ENCODE measurements at places on chromosomes 16 and 17.

DNA sequence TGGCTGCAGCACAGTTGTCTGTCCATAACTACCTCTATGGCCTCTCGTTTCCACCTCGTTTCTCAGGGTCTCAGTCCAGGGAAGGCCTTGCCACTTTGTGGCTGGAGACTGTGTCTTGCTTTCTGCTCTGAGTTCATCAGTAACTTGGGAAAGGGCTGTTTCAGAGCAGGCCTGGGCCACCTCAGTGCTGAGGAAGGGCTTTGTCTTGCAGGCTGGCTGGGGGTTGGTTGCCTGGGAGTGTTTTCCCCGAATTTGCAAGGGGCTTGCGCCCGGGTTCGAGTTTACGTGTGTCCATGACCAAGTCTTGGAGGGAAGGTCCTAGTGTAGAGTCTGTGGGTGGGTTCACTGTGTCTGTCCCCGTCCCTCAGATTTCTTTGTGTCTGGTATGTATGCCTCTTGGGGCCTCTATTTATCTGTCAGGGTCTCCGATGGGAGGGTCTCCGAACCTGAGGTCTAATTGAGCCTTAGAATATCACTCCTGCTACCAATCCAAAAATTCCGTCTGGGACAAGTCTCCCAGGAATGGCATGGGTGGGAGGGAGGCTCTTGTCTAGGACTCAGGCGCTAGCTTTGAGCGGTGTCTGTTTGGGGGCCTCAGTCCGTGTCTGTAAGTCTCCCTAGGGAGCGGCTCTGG is 594 bp upstream of the TGFB1I1 start:
- no peak for DNase-seq
- H3K27me3 ChIP-seq, result no peaks in the 10 kb centered on the region
- H3K4me3 ChIP-seq, result peak overlapping the region; percentile 89
- peak overlapping the region; percentile 100 for H3K27ac ChIP-seq
- H3K36me3 ChIP-seq, result peaks cover 37% of the 10 kb centered on the region
- peaks cover 26% of the 10 kb centered on the region for H3K4me1 ChIP-seq

DNA sequence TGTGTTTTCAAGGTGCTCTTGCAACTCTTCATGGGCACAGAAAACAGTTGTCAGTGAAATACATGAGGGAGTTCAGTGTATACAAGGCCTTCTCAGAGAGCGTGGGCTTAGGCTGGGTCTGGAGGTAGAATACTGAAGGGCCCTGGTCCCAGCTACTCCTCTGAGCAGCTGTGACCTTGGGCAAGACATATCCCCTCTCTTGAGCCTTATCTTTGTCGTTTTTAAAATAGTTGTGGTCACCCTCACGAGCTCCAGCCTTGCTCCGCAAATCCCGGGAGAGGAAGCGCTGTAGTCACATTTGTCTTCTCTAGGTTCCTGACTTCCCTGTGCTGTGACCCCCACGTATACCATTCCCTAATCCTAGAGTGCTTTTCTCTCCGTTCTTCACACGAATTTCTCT is 3.6 kb downstream of the ZNRF1 start:
- no peaks in the 10 kb centered on the region for H3K27me3 ChIP-seq
- H3K4me3 ChIP-seq, result no peak overlapping the region
- H3K27ac ChIP-seq, result no peak overlapping the region
- H3K36me3 ChIP-seq, result no peaks in the 10 kb centered on the region
- peaks cover 16% of the 10 kb centered on the region for H3K4me1 ChIP-seq

DNA sequence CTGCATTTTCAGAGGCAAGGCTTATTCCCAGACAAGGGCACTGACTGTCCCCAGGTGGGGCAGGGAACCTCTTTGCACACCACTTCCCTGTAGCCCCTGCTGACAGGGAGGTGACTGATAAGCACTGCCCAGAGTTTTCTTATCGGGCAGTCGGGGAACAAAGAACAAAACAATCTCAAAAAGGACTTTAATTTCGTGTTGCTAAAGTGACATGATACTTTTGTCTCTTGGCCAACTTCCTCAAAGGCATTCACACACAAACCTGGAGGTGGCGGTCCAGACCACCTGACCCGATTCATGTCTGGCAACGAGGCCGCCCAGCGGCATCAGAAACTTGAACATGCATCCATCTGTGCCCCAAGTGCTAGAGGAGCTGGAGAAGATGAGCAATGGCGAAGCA is 28.9 kb downstream of the ZDHHC7 start:
- H3K27me3 ChIP-seq, result no peaks in the 10 kb centered on the region
- no peak for DNase-seq
- H3K36me3 ChIP-seq, result peaks cover 75% of the 10 kb centered on the region
- no peaks in the 10 kb centered on the region for H3K4me1 ChIP-seq
- no peak overlapping the region for H3K4me3 ChIP-seq

DNA sequence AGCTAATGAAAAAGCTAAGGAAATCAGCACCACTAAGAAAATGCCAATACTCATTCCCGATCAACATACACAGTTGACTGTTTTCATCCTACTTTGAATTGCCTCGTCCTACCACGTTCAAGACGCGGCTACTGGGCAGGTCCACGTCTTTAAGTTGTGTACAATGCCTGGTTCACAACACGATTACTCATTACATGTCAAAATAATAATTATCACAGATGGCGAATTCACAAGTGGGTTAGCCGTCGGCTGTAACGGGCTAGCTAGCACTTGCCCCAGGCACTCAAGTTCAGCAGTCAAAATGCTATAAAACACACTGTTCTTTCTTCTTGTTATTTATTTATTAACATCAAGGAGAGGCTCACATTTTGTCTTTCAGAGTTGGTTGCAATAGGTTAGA is 124.2 kb downstream of the ZFHX3 start:
- H3K27me3 ChIP-seq, result no peaks in the 10 kb centered on the region
- H3K4me1 ChIP-seq, result no peaks in the 10 kb centered on the region
- no peaks in the 10 kb centered on the region for H3K36me3 ChIP-seq
- H3K27ac ChIP-seq, result no peak overlapping the region
- DNase-seq, result no peak
- H3K4me3 ChIP-seq, result no peak overlapping the region

GRCh38 chr16:24073321-24073720 is 182.8 kb upstream of the CACNG3 start:
- H3K27ac ChIP-seq, result no peak overlapping the region
- DNase-seq, result no peak
- H3K4me3 ChIP-seq, result no peak overlapping the region
- H3K36me3 ChIP-seq, result no peaks in the 10 kb centered on the region

DNA sequence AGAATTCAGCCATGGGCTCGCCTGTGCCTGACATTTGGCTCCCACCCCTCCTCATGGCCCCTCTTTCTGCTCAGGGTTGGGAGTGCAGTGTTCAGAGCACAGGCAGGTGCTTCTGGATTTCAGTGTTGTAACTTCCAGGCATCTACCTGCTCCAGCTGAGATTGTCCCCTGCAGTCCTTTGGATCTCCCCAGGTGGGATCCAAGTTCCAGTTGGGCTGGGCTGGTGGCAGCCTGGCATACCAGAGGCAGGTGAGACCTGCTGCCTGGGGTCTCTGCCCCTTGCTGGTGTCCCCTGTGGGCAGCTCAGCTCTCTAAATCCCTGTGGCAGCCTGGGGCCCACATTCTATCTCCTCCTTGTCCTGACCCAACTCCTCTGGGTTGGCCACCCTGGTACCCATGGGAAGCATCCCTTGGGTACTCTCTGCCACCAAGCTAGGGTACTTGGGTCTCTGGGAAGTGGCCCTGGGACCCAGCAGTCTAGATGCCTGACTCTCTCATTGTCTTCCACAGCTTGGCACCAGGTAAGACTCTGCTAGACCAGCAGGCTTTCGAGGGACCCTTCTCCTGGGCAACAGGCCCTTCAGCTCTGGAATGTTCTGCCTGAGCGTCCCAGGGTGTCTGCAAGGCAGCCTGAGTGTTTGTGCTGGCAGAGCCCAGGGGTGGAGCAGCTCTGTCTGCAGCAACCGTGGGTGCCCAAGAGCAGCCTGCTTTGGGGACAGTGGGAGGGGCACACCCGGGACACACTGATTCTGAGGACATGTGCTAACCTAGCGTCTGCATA is 42.5 kb downstream of the DNAH17 start:
- H3K4me1 ChIP-seq, result no peaks in the 10 kb centered on the region
- no peak overlapping the region for H3K27ac ChIP-seq

DNA sequence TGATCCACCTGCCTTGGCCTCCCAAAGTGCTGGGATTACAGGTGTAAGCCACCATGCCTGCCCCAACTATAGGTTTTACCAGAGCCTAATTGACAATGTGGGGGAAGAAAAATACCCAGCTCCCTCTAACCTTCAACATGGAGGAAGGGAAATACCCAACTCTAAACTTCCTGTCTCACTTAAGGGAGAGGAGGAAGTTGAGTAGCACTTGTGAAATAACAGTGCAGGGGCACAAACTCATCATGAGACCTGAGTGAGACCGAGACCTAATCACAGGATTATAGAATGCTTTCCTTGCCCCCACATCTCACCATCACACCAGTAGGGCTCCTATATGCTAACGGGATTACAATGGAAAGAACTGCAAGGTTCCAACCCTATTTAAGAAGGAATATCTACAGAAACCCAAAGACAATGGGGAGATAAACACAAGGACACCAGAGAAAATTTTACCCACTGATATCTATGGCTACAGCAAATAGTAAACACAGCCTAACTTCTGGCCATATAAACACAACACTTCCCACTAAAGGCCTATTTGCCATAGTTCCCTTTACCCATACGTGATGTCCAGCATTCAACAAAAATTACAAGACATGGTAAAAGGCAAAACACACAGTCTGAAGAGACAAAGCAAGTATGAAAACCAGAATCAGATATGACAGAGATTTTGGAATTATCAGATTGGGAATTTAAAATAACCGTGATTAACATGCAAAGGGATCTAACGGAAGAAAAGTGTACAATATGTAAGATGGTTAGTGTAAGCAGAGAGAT is 26.9 kb downstream of the OR3A1 start:
- no peaks in the 10 kb centered on the region for H3K4me1 ChIP-seq
- H3K27ac ChIP-seq, result no peak overlapping the region
- no peaks in the 10 kb centered on the region for H3K36me3 ChIP-seq
- H3K27me3 ChIP-seq, result no peaks in the 10 kb centered on the region
- DNase-seq, result no peak

DNA sequence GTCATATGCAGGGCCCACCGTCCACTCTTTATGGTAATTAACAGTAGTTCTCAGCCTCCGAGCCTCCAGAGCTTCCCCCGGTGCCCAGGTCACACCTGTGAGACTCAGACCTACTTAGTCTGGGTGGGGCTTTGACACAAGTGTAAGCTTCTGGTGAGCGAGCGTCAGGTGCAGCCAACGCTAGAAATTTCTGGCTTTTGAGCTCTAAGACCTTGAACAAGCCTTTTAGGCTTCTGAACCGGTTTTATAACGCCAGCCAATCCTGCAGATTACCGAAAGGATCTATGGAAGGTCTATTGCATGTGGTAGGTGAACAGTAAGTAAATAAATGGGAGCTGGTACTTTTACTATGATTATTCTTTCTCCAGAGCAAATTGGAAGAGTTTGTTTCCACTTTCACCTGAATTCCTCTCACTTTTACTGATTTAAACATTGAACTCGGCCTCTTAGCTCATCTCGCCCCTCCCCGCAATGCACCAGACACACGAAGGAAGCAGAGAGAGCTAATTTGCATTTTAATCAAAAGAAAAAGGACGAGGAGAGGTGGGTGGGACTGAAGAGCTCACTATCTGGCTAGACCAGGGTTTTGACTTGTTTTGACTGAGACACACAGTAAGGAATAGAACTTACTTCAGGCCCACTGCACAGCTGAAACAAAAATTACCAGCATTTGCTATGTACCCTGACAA is 47.1 kb downstream of the ABAT start:
- DNase-seq, result no peak
- H3K4me3 ChIP-seq, result no peak overlapping the region
- no peaks in the 10 kb centered on the region for H3K27me3 ChIP-seq

GRCh38 chr16:30903596-30903995 is 7.2 kb downstream of the CTF1 start:
- H3K4me1 ChIP-seq, result peaks cover 2% of the 10 kb centered on the region
- no peak for DNase-seq
- peak overlapping the region; percentile 86 for H3K27ac ChIP-seq
- H3K4me3 ChIP-seq, result no peak overlapping the region

DNA sequence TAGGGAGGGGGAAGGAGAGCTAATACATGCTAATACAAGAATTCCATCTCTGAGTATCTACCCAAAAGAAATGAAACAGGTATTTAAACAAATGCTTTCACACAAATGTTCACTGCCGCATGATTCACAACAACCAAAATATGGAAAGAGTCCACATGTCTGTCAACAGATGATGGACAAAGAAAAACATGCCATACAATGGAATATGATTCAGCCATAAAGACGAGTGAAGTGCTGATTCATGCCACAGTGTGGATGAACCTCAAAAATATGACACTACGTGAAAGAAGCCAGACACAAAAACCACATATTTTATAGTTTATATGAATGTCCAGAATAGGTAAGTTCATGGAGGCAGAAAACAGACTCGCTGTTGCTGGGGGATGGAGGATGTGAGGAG is 321.4 kb downstream of the FOXL1 start:
- H3K27ac ChIP-seq, result no peak overlapping the region
- H3K4me1 ChIP-seq, result no peaks in the 10 kb centered on the region
- no peak overlapping the region for H3K4me3 ChIP-seq
- no peaks in the 10 kb centered on the region for H3K27me3 ChIP-seq

GRCh38 chr17:13537167-13537731 is 64.5 kb downstream of the HS3ST3A1 start:
- H3K4me1 ChIP-seq, result no peaks in the 10 kb centered on the region
- no peak for DNase-seq
- no peak overlapping the region for H3K4me3 ChIP-seq
- no peak overlapping the region for H3K27ac ChIP-seq

GRCh38 chr16:48277158-48277557 is 29.8 kb upstream of the ABCC11 start:
- DNase-seq, result no peak
- H3K27ac ChIP-seq, result no peak overlapping the region
- no peaks in the 10 kb centered on the region for H3K27me3 ChIP-seq
- H3K4me3 ChIP-seq, result no peak overlapping the region
- H3K4me1 ChIP-seq, result no peaks in the 10 kb centered on the region

GRCh38 chr17:60253048-60253447 is 103.3 kb downstream of the CA4 start:
- H3K27ac ChIP-seq, result no peak overlapping the region
- H3K4me1 ChIP-seq, result no peaks in the 10 kb centered on the region
- no peak overlapping the region for H3K4me3 ChIP-seq
- peaks cover 9% of the 10 kb centered on the region for H3K36me3 ChIP-seq
- no peaks in the 10 kb centered on the region for H3K27me3 ChIP-seq

GRCh38 chr17:80177986-80178595 is 8.3 kb downstream of the CARD14 start:
- H3K4me1 ChIP-seq, result no peaks in the 10 kb centered on the region
- DNase-seq, result no peak
- H3K27ac ChIP-seq, result no peak overlapping the region
- H3K27me3 ChIP-seq, result no peaks in the 10 kb centered on the region
- no peak overlapping the region for H3K4me3 ChIP-seq
- no peaks in the 10 kb centered on the region for H3K36me3 ChIP-seq
